ENCODE measurements at places on chromosomes 4 and X.

- DNase-seq, result no peak
Observed at GRCh38 chr4:61152433-61152832, 47.7 kb upstream of the ADGRL3 start.

GRCh38 chr4:71270901-71271300, 67.9 kb upstream of the SLC4A4 start:
- DNase-seq, result peak; percentile 31

- DNase-seq, result peak; percentile 17
Observed at GRCh38 chr4:101282076-101282844, 65.1 kb downstream of the PPP3CA start.

DNA sequence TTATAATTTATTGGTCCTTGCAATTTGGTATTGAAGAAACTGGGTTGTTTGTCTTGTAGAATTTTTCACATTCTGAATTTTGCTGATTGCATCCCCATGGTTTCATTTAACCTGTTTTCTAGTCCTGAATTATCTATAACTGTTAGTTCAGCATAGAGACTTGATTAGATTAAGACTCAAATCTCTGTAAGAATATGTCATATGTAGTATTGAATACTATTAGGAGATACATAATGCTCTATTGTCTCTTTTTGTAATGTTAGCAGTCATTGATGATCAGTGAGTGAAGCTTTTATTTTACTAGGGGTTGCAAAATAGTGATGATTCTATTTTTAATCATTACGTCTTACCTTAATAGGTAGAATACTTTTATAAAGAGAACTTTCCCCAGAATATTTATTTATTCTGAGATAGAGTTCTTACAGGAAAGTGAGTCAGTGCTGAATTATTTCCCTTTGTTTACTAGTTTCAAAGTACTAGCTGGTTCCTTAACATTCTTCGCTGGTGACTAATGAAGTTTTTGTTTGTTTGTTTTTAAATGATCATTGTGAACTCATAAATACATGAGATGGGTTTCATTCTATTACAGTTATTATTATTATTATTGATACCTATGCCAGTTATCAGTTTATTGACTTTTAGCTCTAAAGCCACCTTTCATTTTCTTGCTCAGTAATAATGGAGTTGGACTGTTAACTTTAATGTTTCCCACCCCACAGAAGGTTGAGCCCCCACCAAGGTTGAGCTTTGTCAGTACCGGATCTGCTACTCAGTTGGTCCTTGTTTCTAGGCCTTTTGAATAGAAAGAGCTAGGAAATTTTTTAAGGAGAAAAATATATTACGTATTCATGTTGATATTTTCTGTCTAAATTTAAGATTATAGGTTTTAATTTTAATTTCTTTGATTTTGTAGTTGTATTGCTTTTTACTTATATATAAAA, 102.3 kb downstream of the LARP1B start:
- no peak for DNase-seq

- no peak for DNase-seq
Observed at GRCh38 chr4:4443821-4444220, 56.9 kb downstream of the NSG1 start.

DNA sequence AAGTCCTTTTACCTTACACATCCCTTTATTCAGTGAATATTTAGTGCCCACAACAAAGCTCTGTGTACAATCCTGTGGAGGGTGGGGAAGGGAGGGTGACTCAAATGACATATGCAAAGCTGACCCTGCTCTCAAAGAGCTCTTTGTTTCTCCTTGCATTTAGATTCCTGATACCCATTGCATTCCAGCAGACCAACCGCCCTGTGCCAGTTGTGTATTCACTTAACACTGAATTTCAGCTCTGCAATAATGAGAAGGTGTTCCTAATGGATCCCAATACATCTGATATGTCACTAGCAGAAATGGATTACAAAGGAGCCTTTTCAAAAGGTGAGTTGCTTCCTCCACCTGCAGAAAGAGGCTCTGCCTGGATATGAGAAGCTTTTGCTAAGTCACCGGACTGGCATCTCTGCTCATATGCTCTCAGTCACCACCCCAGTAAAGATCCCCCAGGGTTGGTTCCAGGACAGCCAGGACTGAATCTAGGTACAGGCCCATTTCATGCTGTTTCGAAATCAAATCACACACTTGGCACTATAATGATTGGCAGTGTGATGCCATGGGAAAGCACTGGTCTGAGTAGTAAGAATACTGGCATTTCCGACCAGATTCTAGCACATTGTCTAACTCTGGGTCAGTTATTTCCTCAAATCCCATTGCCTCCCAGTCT, 17.1 kb upstream of the ANXA3 start:
- DNase-seq, result no peak

- peak; percentile 15 for DNase-seq
Observed at GRCh38 chrX:48854898-48855297, 19.5 kb upstream of the PCSK1N start.
